Stimulated activated CD4-positive, alpha-beta T cell treated with anti-CD3 and anti-CD28 coated beads, Interleukin-1b, Interleukin-23, amount 100 ng/mL, for 24 hours (primary cell): ENCODE measurements at places on chromosomes 6 and 20.

DNA sequence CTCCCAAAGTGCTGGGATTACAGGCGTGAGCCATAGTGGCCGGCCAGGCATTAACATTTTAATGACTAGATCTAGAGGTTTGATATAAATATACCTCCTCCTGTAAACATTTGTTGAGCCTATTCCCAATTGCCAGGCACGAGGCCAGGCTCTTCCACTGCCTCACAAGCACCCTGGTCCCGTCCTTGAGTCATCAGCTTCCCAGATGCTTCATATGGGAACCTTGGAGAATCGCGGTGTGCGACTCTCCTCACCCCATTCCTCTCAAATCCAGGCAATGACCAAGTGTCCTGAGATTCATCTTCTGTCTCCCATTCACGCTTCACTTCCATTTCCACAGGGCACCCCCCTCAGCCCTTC is 35.9 kb upstream of the PIM1 start:
- DNase-seq: no peak

- DNase-seq: no peak
Observed at GRCh38 chr20:45059022-45059728, 41.8 kb downstream of the KCNS1 start.

- DNase-seq: no peak
Observed at GRCh38 chr20:60952861-60953260, 299.2 kb upstream of the CDH4 start.

GRCh38 chr6:143570147-143570853 is 58.8 kb upstream of the FUCA2 start:
- no peak for DNase-seq

DNA sequence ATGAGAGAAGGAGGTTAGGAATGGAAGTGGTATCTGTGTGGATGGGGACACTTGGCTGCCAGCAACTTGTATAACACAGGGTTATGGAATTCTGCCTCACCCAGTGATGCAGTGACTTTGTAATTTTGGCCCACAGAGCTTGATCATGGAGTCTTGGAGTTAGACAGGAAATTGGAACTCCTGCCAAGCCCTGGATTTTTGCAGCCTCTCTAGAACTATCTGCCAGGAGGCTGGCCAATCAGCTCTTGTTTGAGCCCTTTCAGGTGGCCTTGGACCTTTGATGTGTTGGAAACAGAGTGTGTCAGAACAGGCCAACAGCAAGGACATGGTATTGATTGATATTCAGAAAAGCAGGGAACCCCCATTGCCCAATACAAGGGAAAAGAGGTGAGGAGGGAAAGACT is 157.7 kb upstream of the GGTLC1 start:
- DNase-seq: no peak

- DNase-seq: no peak
Observed at GRCh38 chr6:161837449-161837735, 563.5 kb upstream of the AGPAT4 start.

DNA sequence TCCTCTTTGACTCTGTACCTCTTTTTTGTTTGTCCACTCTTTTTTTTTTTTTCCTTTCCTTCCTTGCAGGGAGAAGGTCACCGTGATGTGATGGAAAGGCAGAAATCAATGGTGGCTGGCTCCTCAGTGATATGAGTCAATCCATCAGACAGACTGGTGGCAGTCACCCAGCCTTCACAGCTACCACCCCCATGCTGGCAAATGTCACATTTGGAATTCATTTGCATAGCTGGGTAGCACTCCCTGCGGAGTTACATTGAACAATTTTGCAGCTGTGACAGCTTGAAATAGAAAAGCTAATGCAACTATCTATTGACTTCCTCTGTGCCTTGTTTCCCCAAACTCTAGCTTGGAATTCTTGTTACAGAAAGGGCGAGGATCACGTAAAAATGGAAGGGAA is 668.4 kb downstream of the C6orf118 start:
- DNase-seq: no peak

- DNase-seq: no peak
Observed at GRCh38 chr6:2632976-2633584, 117.6 kb downstream of the MYLK4 start.

DNA sequence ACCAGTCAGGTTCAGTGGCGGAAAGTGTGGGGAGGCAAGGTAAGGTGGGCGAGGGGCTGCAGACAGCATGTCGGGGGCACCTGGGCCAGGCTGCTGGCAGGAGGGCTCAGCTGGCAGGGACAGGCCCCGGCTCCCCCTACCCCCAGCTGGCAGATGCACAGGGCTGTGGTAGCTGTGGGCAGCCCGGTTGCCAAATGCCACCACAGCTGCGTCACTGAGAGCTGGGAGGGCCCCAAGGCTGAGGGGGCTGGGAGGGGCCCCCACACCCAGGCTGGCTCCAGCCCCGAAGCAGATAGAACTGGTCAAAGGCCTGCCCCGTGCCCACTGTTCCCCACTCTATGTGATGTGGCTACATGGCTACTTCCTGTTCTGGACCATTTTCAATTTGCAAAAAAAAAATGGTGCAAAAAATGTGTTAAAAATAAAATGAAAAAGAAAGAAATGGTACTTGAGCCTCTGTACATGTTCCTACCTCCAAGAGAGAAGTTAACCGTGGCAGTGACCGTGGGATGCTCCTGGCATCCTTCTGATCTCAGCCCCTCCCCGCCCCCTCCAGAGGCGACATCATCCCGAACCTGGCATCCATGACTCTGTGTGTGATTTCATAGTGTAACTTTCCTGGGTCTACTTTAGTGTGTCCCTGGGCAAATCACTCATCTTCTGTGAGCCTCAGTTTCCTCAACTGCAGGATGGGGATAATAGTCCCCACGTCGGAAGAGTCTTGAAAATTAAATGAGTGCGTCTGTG is 64.4 kb downstream of the UBE2V1 start:
- no peak for DNase-seq

DNA sequence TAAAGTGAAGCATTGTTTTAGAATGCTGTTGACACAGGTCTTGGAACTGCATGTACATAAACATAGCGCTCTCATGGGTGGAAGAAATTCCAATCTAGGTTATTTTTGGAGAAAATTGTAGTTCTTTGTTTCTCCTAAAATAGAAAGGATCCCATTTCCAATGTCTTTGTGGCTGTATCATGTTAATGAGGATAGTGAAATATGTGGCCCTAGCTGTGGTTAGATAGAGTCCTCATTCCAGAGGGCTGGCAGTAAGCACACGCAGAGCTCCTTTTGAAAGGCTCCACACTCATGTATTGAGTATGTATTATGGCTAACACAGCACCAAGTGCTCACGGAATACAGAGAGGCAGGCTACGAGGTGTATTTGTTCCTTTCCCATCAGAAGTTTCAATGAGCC is 60.9 kb downstream of the SNRNP48 start:
- no peak for DNase-seq
